ENCODE measurements at places on chromosomes 3 and 15.

- no peak for DNase-seq
Measured at GRCh38 chr3:30539206-30539605, 67.2 kb upstream of the TGFBR2 start.

GRCh38 chr3:57810471-57811137 lies 54.5 kb downstream of the SLMAP start:
- DNase-seq: no peak

DNA sequence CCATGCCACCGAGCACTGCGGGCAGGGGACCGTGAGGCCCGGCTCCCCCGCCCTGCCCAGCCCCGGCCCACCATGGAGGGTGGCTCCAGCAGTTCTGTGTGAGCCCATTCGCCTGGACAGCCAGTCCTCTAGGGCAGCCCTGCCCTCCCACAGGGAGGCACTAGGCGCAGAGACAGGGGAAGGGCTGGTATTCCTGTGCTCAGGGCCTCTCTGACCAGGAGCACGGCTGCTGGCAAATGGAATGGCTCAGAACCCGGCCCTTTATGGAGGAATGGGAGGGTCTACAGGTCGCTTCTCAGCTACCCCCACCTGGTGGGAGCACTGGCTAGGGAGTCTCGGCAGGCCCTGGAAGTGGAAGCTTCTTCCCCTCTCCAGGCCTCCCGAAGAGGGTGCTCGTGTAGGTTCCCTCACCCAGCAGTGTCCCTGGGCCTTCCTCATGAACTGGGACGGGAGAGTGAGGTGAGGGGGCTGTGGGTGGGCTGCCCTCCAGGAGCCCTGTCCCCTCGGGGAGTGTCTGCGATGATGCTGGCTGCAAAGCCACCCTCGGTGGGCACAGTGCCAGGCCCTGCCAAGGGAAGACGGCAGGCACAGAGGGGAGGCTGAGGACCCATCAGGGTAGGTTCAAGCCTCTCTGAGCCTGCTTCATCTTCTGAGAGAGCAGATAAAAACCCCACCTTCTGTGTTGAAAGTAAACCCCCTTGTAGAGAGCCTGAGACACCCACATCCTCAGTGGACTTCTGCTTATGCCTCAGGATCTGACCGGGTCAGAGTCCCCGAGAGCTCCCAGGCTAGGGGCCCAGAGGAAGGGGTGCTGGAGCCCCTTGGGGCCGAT lies 1.5 kb downstream of the MELTF start:
- no peak for DNase-seq

DNA sequence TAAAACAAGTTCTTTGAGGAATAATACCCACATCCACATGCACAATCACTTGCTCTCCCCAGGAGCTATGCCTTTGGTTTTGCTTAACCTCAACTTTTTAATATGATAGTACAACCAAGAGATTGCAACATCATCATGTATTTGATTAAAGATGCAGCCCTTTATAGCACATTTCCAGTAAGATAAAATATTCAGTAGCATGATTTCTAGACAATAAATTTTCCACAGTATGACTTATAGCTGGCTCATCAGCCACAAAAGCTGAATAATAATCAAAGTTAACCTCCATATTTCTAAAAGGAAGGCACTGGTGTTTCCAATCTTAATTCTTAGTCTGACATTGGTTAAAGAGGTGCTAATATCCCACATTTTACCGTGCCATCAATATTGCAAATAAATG lies 622.5 kb downstream of the TBL1XR1 start:
- peak; percentile 11 for DNase-seq

DNA sequence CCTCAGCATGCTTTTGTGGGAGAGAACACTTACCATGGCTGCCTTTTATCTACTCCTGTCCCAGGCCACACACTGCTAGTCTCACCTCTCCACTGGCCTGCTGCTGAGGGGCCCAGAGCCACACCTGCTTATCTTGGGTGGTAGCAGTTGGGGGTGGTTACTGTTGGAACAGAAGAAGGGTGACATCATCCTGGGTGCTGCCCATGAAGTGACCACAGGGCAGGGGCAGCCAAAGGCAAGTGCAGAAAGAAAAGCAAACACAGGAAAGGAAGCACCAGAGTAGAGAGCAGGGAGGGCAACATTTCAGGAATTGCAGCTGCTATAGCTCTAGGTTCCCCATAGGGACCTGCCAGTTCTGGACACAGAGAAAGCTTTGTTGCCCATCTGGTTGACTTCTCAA lies 345.2 kb downstream of the VPS13C start:
- no peak for DNase-seq

DNA sequence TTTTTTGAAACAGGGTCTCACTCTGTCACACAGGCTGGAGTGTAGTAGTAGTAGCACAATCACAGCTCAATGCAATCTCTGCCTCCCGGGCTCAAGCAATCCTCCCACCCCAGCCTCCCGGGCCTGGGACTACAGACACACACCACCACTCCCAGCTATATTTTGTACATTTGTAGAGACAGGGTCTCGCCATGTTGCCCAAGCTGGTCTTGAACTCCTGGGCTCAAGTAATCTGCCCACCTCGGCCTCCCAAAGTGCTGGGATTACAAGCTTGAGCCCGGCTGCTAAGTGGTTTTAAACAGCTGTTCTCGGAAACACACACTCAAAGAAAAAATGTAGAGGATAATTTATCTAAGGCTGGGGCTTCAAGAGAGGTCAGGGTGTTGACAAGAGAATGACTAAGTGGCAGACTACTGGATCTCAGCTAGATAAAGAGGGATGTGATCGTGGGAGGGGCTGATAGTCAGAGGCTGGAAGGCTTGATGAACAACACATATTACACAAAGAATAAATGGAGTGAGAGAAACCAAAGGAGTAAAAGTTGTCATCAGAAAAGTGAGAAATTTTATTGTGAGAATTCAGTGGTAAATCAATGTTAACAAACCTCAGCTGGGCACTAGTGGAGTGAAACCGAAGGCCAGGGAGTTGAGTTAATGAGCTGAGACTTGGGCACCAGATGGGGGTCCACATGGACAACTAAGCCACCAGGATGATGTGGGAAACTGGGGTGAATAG lies 6.7 kb downstream of the CCR5AS start:
- DNase-seq: no peak

GRCh38 chr3:185084901-185085300 lies 68.0 kb downstream of the C3orf70 start:
- no peak for DNase-seq

GRCh38 chr15:56098195-56098863 lies 104.9 kb upstream of the NEDD4 start:
- no peak for DNase-seq

DNA sequence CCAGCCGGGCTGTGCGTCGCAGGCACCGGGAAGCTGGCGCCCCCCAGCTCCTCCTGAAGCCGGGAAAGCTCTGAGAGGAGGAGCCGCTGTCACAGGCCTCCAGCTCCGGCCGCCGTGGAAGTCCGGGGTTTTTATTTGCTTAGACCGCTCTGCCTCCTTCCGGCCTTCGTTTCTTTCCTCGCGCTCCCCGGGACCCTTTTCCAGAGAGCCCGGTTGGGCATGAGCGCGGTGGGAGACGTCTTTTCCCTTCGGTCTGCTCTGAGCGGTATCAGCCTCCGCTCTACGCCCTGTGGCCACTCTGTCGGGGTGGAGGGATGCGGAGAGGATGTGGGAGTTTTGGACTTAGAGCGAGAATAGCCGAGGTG lies 559 bp downstream of the SENP5 start:
- DNase-seq: peak; percentile 8

- DNase-seq: peak; percentile 86
Measured at GRCh38 chr3:125128861-125129501, 73.2 kb upstream of the HEG1 start.

GRCh38 chr3:197854596-197855343 lies 63.7 kb downstream of the LRCH3 start:
- DNase-seq: peak; percentile 67

DNA sequence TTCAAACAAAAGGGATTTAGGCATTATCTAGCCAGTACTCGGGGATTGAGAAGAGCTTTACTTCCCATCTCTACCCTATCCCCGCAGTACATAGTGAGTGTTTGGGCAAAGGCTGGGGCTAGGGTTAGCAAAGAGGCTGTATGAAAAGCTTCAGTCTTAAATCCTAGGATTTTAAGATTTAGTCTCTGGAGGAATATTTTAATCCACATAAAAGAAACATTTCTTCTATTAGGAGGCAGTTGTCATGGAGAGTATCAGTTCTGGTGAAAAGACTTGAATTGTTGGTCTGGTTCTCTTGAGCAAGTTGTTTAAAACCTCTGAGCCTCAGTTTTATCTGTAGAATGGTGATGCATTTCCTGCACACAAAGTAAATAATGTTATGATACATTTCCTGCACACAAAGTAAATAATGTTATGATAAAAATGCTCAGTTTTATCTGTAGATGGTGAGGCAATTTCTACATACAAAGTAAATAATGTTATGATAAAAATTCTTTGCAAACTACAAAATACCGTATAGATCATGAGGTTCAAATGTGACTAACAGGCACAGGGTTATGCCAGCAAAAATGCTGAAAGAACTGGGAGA lies 53.9 kb upstream of the ZBED2 start:
- no peak for DNase-seq

DNA sequence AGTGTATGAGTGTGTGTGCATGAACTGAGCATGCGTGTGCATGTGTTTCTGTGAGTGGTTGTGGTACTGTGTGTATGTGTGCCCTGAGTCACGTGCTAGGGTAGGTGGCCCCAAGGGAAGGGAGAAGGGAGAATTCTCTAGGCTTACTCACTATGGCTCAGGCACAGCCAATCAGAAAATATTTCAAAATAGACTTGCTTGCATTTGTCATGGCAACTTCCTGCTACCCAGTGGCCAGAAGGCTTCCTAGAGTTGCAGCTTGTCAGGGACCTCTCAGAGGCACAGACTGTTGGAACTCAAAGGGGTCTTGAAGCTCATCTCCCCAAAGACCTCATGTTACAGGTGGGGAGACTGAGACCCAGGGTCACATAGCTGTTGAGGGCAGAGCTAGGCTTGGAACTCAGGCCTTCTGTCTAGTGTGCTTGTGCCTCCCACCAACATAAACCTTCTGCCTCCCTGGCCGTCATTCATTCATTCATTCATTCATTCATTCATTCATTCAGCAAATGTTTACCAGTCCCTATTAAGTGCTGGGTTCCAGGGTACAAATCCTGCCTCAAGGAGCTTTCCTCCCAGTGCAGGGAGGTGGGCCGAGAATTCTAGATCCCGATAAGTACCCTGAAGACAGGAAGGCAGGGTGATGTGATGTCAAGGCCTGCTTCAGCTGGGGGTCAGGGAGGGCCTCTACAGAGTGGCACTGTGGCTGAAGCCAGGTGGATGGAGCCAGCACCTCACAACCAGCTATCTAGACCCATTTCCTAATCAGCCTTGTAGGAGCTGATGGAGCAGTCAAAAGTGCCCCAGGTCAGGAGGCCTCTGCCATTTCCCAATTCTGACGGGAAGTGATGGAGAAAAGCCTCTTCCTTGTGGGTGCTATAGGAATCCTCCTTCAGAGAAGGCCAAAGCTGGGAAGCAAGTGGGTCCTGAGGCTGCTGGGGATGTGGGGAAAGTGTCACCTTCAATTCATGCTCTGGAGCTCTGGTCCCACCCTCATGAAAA lies 10.9 kb upstream of the RFT1 start:
- DNase-seq: peak; percentile 71

GRCh38 chr3:117439812-117440211 lies 730.2 kb downstream of the TUSC7 start:
- DNase-seq: no peak

- peak; percentile 91 for DNase-seq
Measured at GRCh38 chr15:69304182-69304545, 5.5 kb downstream of the PAQR5 start.

GRCh38 chr3:108833611-108834010 lies 11.0 kb downstream of the TRAT1 start:
- no peak for DNase-seq
